ENCODE measurements at places on chromosomes 11 and 22.

DNA sequence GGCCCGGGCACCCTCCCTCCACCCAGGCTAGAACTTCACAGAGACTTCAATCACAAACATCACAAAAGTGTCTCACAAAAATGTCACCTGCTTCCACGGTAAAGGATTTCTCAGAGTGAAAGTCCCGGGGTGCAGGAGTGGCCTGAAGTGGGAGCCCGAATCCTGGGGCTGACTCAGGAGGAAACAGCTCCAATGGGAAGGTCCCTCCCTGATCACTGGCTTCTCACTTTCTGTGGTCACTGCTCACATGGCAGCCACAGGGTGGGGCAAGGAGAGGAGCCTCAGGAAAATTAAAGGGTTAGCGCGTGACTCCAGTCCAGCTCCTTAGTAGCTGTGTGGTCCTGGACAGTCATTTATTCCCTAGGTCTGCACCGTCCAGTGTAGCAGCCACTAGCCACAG lies 564.5 kb upstream of the B3GAT1 start:
- DNase-seq: no peak

GRCh38 chr22:50298937-50299784 lies 8.3 kb downstream of the PLXNB2 start:
- no peak for DNase-seq

DNA sequence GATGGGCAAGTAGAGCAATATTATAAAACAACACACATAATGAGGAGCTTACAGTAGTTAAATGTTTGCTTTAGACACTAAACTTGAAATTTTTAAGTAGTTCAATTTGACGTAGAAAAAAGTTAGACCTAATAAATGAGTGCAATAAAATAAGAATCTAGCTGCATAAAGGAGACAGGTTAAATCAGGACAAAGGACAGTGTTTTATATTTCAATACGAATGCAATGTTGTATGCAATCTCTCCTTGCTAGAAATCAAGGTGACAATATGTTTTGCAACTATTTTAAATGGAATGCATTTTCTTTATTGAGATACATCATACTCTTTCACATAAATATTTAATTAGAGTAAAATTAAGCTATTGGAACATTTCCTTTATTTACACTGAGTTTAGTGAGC lies 267.9 kb downstream of the CASP12 start:
- DNase-seq: no peak

DNA sequence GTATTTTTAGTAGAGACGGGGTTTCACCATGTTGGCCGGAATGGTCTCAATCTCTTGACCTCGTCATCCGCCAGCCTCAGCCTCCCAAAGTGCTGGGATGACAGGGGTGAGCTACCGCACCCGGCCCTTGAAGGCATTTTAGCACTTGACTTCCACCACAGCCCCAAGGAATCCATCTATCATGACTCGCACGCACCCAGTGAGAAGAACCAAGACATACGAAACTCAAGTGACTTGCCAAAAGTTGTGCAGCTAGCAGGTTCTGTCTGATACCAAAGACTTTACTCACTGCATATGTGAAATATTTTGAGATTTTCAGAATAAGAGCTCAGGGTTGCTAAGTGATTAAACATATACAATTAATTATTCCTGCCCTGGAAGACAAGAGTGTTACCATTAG lies 21.0 kb downstream of the FLI1 start:
- DNase-seq: no peak

DNA sequence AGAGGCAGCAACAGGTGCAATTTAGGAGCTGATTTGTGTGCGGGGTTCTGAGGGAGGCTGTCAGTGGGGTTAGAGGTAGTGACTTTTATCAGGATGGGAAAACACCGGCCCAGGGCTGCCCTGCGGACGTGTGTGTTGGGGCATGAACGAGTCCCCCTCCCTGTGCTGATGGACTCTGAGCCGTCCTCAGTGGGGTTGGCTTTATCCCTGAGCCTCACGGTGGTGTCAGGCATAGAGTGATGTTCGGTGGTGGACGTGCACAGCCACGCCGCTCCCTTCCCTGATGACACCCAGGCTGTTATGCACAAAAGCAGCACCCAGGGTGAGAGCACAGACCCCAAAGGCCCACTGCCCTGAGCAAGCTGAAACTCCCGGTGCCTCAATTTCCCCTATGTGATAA lies 809.1 kb downstream of the BRD1 start:
- no peak for DNase-seq

DNA sequence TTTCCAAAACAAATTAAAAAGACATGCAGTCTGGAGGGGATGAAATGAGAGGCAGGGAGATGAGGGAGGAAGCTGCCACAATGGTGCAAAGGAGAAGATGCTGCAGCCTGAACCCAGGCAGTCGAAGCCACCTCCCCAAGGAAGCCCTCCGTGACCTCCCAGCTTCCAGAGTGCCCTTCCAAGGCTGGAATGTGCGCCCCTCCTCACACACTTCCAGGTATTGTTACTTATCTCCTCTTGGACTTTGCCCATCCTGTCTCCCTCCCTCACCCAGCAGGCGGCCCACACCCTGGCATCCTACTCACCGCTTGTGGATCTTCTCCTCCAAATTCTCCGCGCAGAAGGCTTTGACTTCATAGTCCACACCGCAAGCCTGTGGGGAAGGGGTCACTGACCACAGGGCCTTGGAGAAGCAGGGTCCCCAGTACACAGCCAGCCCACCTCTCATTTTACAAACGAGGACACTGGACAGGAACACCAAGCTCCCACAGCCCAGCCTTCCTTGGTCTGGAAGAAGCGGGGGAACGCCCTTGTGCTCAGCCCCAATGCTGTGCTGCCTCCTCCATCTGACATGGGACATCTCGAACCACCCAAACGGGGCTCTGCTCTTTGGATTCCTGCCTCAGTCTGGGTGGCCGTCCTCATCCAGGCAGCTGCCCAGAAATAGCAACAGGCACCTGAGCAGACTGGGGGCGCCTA lies 40.3 kb downstream of the TPBGL start:
- DNase-seq: no peak

GRCh38 chr22:39556970-39557841 lies 13.3 kb upstream of the CACNA1I start:
- DNase-seq: no peak

GRCh38 chr11:88175569-88176075 lies 379 bp upstream of the RAB38 start:
- peak; percentile 45 for DNase-seq

GRCh38 chr11:128603752-128604414 lies 16.5 kb upstream of the ETS1 start:
- no peak for DNase-seq
